ENCODE measurements at places on chromosomes 2 and 18.

- DNase-seq: no peak
Measured at GRCh38 chr2:28094739-28095138, 204.2 kb downstream of the BABAM2 start.

- DNase-seq: no peak
Measured at GRCh38 chr2:23430263-23430662, 45.3 kb downstream of the KLHL29 start.

GRCh38 chr2:230619491-230619890 lies 93.2 kb upstream of the CAB39 start:
- no peak for DNase-seq

GRCh38 chr2:144668493-144669110 lies 148.7 kb upstream of the ZEB2 start:
- no peak for DNase-seq

- no peak for DNase-seq
Measured at GRCh38 chr18:36817039-36817438, 11.8 kb downstream of the TPGS2 start.

GRCh38 chr2:193566276-193566675 lies 1371.5 kb upstream of the TMEFF2 start:
- DNase-seq: no peak

DNA sequence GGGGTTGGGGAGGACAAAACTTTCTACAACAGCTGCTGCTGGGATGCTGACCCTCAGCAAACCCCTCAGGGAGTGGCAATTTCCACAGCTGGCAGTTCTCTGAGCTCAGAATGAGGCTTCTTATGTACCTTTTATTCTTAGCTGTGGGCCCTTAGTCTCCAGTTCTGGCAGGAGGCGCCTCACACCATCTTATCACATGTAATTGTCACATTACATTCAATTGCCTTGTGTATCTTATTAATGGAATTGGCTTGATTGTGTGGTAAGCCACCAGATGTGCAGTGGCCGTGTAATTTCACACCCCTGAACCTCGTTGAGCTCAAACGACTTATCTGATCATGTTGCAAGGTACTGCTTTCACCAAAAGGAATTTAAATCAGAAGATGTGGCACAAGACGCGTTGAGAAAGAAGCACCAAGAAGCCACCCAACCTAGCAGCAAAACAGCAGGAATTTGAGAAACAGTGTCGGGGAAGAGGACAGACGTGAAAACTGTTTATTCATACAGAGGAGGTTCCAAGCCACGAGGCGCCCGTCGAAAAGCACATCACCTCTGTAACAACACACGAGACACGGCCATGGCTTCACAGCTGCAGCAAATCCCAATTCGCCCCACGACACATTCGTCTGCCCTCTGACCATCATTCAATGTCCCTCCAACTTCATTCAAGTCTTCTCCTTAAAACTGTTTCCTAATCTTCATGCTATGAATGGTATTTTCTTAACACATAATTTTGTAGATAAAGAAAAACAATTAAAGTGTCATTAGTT lies 53.6 kb upstream of the LPIN2 start:
- no peak for DNase-seq

DNA sequence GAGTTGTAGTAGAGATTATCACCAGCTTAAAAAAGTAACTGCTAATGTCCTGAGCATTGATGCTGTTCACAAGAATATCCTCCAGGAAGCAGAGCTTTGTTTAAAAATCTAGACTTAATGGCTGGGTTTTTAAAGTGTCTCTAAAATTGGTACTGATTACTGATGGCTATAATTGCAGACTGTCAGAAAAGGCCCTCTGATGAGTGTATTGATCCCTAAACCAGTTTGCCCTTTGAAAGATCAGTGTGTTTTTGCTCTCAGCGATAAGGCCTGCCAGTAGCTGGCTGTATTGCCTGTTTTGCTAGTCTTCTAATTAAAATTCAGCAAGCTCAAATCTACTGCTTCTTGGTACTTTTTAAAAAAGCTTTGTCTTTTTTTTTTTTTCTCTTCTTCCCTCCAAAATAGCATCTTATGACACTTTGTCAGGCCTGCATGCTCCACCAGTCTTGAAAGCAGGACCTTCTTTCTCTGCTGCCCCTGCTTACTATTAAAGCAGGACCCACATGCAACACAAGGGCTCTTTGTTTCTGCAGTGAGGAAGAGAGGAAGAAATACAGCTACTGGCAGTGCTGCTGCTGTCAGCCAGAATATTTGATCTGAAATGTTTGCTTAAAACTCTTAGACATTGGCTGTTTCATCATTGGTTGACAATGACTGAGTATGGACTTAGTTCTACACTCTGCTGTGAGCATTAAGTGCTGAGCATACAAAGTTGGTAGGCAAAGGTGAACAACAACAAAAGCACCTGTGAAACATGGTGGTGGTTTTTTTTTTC lies 1.8 kb downstream of the SEC11C start:
- no peak for DNase-seq

GRCh38 chr2:162317861-162318327 lies 590 bp downstream of the IFIH1 start:
- DNase-seq: no peak

DNA sequence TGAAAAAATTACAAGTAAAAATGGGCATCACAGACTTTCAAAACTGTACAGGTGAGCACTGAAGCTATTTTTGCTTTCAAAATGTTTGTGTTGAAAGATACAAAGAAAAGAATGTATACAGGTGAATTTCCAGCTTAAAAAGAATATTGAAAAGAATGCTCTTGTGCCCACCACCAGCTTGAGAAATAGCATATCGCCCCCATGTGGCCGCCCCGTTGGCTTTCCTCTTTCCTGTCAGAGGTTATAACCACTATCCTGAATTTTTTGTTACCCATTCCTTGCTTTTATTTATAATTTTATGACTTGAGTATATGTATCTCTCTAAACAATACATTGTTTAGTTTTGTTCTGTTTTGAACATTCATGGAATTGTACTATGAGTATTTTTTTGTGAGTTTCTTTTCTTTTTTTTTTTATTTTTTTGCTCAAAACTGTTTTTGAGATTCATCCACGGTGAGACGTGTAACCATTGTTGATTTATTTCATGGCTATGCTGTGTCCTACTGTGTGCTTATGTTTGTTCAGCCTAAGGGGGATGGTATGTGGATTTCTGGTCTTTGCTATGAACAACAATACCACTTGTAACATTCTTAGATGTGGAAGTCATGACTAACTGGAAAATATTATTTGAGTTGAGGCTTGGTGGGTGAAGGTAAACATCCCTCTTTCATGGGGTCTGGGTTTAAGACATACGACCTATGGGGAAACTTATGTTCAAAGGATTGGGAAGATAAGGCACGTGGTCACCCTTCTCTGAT lies 11.6 kb downstream of the TRPM8 start:
- peak; percentile 36 for DNase-seq

DNA sequence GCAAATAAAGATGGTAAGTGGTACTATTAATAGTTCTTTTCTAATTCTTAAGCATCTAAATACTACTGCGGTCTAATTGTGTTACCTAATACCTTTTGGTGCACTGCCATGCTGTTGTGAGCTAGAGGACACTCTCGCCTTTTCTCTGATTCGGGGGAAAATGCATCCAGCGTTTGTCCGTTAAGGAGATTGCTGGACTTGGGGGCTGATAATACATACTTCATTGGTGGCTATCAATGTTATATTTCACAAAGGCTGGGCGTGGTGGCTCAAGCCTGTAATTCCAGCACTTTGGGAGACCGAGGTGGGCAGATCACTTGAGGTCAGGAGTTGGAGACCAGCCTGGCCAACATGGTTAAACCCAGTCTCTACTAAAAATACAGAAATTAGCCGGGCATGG lies 141.7 kb upstream of the TWIST2 start:
- no peak for DNase-seq

GRCh38 chr2:65429786-65430602 lies 2.4 kb downstream of the SPRED2 start:
- DNase-seq: no peak

GRCh38 chr18:73973972-73974371 lies 173.7 kb downstream of the FBXO15 start:
- no peak for DNase-seq

- no peak for DNase-seq
Measured at GRCh38 chr2:164314148-164314547, 307.1 kb downstream of the GRB14 start.

DNA sequence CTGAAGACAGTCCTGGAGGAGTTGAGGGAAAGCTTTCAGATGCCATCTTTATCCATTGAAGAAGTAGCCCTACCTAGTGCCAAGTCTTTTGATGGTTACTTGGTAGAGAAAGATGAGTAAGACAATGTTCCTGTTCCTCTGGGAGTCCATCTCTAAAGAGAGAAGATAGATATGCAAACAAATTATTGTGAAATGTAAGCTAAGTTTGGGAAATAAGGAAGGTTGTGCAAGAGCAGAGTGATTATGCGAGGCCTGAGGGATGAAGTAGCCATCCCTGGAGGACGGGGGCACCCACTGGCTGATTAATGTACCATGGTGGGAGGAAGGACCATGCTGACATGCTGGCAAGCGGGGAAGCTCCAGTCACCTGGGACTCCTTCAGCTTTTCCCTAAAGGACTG lies 994 bp upstream of the DTNA start:
- no peak for DNase-seq

DNA sequence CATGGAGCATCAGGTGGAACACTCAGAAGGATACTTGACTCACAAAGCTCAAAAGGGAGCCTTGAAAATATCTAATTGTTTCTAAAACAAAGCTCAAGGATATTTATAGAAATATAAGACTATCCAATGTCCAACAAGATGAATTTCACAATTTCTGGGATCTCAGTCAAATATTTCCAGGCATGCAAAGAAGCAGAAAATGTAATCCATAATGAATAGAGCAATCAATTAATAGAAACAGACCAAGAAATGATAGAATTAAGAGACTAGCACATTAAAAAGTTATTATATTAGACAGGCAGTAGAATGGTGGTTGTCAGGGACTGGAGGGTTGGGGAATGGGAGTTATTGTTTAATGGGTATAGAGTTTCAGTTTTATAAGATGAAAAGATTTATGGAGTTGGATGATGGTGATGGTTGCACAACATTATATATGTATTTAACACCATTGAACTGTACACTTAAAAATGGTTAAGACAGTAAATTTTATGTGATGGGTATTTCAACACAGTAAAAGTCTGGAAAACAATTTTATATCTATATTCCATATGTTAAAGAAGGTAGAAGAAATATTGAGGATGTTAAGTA lies 189.9 kb upstream of the PIEZO2 start:
- no peak for DNase-seq

GRCh38 chr2:196012314-196012713 lies 56.3 kb downstream of the DNAH7 start:
- DNase-seq: no peak

DNA sequence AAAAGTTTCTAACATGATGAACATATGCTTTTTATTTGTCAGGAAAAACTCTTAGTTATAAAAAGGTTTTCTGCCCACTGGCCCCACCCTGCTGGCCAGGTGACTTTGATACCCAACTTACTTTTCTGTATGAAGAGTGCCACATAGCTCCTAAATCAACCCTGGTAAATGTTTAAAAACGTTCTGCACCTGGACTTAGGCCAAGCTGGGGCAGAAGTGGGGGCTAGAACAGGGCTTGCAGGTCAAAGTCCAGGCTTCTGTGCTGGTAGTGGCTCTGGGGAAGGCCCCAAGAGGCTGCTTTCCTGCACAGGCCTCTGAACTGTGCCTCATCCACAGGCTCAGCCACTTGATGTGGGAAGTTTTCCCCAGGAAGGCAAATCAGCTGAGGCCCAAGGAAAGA lies 171.7 kb downstream of the ANKRD30B start:
- DNase-seq: no peak

DNA sequence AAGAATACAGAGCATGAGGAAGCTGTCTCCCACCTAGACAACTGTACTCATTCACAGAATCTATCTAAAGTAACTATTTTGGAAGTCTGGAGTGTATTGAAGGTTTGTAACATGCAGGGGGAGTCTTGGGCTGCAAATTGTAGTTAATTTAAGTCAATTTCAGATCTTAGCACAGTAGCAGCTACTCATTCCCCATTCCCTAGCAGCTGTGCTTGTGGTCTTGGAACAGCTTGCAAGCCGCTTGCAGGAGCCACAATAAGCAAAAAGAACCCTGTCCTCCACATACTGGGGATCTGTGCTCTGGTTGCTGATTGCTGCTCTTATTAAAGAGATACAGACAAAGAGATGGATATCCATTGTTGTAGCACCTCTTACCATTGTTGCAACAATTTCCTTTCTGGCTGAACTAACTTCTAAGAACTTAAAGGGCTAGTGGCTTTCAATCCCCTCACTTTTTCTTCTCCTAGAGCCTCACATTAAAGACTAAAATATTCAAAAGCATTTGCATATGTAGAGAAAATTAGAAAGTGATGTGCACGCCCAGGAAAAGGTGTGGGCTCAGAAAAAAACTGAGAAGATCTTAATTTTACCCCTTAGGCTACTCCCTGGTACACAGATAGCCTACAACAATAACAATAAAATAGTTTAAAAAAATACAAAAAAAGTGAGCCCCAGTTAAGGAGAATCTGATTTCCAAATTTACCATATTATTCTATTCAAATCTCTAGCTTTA lies 1775.1 kb upstream of the PIK3C3 start:
- no peak for DNase-seq

DNA sequence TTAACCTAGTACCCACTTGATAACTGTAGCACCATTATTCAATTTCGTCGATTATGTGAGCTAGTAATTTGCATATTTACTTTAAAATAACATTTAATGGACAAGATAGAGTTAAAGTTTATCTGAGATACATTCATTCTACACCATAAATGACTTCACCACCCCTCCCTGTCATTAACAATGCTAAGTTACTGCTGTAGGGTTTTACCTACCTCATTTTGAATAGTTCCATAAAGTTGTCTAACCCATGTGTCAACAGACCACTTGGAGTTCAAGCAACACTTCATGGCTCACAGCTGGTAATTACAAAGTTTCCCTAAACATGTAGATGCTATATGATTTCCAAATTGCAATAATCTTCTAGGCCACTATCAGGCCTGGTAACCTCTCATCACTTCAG lies 127.4 kb upstream of the CYP26B1 start:
- no peak for DNase-seq

- DNase-seq: no peak
Measured at GRCh38 chr2:62461707-62462106, 44.3 kb downstream of the TMEM17 start.

- DNase-seq: no peak
Measured at GRCh38 chr2:59741840-59742239, 811.6 kb downstream of the BCL11A start.

- DNase-seq: no peak
Measured at GRCh38 chr2:10407841-10408648, 40.1 kb downstream of the ODC1 start.

GRCh38 chr2:112772322-112772721 lies 7.9 kb upstream of the CKAP2L start:
- DNase-seq: no peak

GRCh38 chr2:236075802-236076201 lies 92.4 kb downstream of the GBX2 start:
- no peak for DNase-seq

DNA sequence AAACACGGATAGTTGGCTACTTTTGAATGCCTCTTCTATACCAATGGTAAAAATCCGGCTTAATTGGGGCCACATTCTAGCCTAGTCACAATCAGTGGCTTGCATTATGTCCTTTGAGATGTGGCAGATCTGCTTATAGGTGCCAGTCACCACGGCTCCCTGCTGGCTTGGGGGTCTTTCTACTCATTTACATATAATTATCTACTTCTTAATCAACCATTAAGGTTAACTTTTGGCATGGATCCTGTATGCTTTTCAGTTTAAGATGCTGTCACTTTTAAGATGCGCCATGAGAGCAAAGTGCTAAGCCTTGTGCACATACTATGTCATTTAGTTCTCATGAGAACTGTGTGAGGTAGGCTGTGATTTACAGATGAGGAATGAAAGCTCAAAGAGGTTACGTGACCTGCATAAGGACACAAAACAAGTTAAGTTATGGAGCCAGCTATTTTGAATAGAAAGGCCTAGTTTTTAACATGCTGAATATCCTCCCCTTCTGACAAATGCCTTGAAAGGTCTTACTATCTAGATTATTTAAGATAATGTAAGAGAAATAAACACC lies 4.1 kb downstream of the NEDD4L start:
- DNase-seq: no peak

Measured in dorsolateral prefrontal cortex (tissue), 122 donors.